ENCODE measurements at places on chromosomes 4 and X. TPM values are rescaled to one million over a fixed set of nuclear protein-coding genes. Genes with fewer than 3 reads are reported as not detected.

Gene ANKRD37
- total RNA-seq: 8.2 TPM

- no peak for DNase-seq
Observed at GRCh38 chrX:39682778-39683177, 415.0 kb downstream of the BCOR start.

DNA sequence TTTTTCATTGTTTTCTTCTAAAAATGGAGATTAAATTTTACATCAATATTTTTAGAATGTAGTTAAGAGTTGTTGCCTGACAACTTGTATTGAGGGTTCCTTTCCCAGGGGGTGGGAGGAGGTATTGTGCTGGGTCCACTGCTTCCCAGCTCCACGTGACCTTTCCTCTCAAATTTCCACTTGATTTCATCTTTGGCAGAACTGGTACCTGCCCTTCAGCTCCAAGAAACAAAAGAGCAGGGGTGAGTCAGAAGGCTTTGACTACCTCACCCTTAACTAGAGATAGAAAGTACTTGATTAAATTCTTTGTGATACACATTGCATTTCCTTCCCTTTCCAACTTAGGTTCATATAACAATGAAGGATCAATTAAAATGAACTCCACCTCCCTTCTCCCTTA, 19.7 kb downstream of the TRIM2 start:
- DNase-seq: peak; percentile 46

DNA sequence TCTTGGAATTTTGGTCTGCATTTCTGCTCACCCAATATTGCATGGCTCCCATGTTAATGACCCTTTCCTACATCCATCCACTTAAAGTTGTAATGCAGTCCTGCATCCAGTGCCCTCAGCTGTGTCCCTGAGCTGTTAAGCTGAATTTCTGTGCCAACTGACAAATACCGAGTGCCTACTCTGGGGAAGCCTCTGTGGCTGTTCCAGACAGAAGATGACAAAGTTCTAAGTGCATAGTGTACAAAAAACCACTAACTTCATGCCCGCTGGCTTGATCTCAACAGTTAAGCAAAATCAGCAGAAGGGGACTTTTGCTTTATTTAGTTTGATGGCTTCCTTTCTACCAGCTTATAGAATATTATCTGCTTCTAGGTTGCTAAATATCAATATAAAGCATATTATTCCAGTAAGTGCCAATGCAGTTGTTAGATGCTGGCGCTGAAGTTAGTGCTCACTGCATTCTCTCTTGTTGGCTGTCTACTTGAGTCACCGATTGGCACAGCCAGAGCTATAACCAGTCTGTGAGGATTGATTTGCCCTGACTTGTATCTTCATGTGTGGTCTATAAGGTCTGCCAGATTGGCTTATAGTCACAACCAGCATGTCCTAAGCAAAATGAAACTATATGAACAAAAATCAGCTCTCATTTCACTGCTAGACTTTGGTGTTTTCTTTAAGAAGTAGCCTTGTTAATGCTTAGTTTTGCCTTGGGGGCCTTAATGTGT, 98.9 kb downstream of the KLHL8 start:
- DNase-seq: peak; percentile 47

DNA sequence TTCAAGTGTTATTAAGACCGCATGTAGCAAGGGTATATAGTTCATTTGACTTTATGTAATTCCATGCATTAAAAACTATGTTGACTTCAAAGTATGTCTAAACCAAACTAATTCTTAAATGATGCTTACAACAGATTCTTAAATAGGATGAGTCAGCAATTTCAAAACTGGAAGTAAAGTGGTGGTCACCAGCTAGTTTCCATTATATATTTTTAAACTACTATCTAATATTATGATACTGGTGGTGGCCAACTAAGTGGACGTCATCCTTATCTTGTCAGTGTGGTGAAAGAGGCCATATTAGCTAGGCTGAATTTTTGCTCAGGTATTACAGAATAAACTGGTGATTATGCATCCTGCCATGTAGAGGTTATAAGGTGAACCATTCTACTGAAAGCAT, 1.2 kb downstream of the IL15 start:
- no peak for DNase-seq

Gene ADGRG4
- total RNA-seq: not detected

- DNase-seq: no peak
Observed at GRCh38 chr4:159204566-159204965, 101.7 kb downstream of the RAPGEF2 start.

DNA sequence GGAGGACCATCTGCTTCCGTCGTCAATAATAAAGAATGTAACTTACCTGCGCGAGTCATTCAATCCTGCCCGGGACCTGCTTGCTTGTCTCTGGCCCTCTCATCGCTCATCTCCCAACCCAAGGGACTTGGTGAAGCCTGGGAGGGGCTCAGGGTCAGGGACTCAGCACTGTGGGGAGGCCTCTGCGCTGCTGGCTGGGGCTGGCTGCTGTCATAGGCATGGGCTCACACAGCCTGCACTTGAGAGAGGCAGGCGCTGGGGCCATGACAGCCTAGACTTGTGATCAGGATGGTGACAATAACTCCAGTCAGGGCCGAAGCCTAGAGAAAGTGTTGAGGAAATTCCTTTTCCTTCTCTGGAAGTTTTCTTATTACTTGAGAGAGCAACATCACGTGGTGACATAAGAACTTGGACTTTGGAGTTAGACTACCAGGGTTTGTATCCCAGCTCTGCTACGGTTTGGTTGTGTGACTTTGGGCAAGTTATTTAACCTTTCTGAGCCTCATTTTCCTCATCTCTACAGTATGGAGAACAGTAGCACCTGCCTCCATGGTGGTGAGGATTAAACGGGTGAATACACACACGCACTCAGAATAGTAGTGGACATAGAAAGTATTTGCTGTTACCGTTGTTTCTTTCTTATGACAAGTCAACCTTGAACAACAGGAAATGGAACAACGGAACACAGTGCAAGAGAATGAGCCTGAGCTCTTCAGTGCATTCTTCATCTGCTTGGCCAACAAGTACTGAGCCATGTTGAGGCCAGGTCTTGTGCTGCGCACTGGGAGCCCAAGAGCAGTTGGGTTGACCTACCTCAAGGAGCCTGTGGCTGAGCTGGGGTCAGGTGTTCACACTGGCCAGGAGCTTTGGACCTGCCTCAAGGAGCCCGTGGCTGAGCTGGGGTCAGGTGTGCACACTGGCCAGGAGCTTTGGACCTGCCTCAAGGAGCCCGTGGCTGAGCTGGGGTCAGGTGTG, 60.5 kb downstream of the TBC1D14 start:
- DNase-seq: no peak

DNA sequence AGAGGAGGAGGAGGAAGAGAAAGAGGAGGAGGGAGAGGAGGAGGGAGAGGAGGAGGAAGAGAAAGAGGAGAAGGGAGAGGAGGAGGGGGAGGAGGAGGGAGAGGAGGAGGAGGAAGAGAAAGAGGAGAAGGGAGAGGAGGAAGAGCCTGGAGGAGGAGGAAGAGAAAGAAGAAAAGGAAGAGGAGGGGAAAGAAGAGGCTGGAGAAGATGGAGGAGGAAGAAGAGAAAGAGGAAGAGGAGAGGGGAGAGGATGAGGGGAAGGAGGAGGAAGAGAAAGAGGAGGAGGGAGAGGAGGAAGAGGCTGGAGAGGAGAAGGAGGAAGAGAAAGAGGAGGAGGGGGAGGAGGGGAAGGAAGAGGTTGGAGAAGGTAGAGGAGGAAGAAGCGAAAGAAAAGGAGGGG, 46.0 kb upstream of the SHOX start:
- no peak for DNase-seq

- DNase-seq: peak; percentile 60
Observed at GRCh38 chr4:54255881-54256280, 26.8 kb downstream of the PDGFRA start.

Gene XAGE1A
- not detected for total RNA-seq

Gene TIGD4
- not detected for total RNA-seq

Gene PNMA6F
- total RNA-seq: not detected

GRCh38 chr4:149896432-149896831, 80.8 kb upstream of the IQCM start:
- peak; percentile 55 for DNase-seq

DNA sequence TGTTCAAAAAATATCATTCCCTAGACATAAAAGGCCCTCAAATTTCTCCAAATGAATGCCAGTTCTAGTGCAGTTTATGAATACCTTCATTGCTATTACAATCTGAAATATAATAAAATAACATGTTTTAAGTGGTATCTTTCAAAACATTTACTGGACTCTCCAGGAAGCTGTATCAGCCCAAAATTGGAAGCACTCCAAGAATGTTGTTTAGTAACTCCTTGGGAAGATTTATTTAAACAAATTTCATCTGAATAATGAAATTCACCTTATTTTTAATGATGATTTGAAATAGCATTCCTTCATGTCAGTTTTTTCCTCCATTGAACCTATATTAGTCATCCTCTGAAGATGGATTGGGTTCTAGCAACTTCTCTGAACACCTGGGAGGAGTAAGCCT, 217.2 kb upstream of the PCDH18 start:
- peak; percentile 58 for DNase-seq

Gene VEGFC
- total RNA-seq: 26.9 TPM

DNA sequence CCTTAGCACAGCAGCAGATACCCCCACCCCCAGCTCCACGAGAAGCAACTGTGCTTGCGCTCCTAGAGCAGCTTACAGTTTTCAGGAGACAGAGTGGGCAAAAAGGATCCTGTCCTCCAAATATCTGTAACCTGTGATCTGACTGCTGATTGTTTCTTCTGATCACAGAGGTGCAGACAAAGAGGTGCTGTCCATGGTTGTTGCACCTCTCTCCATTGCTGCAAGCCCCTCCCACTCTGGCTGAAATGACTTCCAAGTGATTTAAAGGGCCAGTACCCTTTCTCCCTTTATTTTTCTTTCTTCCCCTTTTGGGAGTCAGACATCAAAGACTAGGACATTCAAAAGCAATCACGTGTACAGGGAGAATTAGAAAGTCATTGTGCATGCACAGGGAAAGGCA, 205.3 kb upstream of the GEMIN8 start:
- DNase-seq: no peak

Gene PF4V1
- total RNA-seq: not detected

GRCh38 chr4:20288846-20289512, 37.3 kb downstream of the SLIT2 start:
- peak; percentile 47 for DNase-seq

- DNase-seq: peak; percentile 20
Observed at GRCh38 chr4:40349561-40350198, 14.5 kb downstream of the CHRNA9 start.

Gene RHOXF1
- not detected for total RNA-seq

Gene MID1IP1
- total RNA-seq: 20.8 TPM

Gene NXT2
- total RNA-seq: 11.7 TPM

GRCh38 chrX:139734996-139735395, 27.0 kb upstream of the MCF2 start:
- no peak for DNase-seq

DNA sequence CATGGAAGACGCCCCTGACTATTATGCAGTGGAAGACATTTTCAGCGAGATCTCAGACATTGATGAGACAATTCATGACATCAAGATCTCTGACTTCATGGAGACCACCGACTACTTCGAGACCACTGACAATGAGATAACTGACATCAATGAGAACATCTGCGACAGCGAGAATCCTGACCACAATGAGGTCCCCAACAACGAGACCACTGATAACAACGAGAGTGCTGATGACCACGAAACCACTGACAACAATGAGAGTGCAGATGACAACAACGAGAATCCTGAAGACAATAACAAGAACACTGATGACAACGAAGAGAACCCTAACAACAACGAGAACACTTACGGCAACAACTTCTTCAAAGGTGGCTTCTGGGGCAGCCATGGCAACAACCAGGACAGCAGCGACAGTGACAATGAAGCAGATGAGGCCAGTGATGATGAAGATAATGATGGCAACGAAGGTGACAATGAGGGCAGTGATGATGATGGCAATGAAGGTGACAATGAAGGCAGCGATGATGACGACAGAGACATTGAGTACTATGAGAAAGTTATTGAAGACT, 3.6 kb downstream of the TSPYL2 start:
- DNase-seq: no peak

- DNase-seq: peak; percentile 62
Observed at GRCh38 chr4:139242511-139243051, 37.4 kb downstream of the MGARP start.

DNA sequence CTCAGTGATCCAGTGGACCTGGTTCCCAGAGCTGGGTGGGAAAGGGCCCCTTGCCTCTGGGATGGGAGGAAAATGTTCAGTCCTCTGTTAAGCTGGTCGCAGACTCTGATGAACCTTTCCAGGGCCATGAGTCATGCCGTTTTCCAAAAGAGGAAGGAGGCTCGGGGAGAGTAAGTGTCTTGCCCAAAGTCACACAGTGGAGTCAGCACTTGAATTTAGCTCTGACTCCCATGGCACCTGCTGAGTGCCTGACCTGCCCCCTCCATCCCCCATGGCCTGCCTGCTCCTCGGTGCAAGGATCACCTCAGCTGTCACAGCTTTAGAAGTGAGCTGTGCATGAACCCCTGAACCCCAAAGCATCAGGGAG, 14.0 kb upstream of the KIAA0232 start:
- peak; percentile 37 for DNase-seq

- DNase-seq: no peak
Observed at GRCh38 chr4:48122756-48123155, 11.3 kb downstream of the TXK start.

Gene SYP
- total RNA-seq: not detected

DNA sequence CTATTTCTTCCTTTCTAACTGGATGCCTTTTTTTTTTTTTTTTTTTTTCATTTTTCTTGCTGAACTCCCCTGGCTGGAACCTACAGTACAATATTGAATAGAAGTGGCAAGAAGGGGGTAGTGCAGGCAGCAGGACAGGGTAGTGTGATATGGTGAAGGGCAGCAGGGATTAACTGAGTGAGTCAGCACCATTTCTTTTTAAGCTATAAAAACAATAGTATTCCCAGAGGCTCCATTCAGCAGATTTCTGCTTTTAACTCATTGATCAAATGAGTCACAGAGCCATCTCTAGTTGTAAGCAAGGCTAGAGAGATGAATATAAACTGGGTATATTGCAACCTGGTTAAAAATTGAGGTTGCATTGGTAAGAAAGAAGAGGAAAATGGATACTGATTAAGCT, 53.6 kb upstream of the SETD7 start:
- peak; percentile 83 for DNase-seq

DNA sequence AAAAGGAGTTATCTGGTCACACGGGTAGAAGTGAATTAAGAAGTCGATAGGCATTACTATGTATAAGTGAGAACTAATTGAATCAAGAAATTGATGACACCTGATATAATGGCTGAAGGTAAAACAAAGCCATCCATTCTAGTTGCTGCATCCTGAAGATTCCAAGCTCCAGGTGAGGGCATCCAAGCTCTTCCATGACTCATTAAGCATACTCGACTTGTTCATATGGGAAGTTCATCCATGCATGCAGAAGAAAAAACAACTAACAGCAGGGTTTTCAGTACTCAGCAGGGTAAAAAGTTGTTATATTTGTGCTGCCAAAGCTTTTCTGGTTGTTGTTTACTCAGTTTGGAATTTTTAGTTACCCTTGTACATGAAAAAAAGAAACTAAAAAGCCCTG, 508.0 kb upstream of the CXorf51A start:
- DNase-seq: no peak

Gene GPR50
- total RNA-seq: not detected

Gene PAGE1
- total RNA-seq: not detected
